ENCODE measurements at places on chromosomes 3 and 15. TPM values are rescaled to one million over a fixed set of nuclear protein-coding genes. Genes with fewer than 3 reads are reported as not detected.

Gene APOD
- 155 TPM for total RNA-seq

Gene PRSS50
- not detected for total RNA-seq

GRCh38 chr15:23648920-23649515 lies 1.4 kb upstream of the MAGEL2 start:
- DNase-seq, result no peak

- DNase-seq, result no peak
These were observed 63.0 kb upstream of the SMAD3 start for GRCh38 chr15:67002368-67002767.

DNA sequence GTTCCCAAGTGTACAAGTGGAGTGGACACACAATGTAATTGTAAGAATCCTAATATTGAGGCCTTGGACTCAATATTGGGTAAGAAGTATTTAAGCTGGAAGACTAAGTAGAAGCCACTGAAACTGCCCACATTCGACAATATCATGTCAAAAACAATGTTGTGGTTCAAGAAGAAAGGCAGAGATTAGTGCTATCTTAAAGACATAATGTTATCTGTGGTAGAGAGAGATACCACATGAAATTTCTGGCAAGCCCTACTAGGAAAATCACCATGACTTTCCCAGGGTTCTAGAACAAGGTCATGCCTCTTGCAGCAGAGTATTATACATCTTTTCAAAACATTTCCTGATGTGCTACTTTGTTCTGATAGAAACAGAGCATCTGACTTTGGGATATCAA lies 192.6 kb downstream of the RAP2B start:
- DNase-seq, result no peak

GRCh38 chr3:127775398-127776109 lies 46.8 kb downstream of the MGLL start:
- DNase-seq, result no peak

GRCh38 chr15:56042031-56042430 lies 48.6 kb upstream of the NEDD4 start:
- no peak for DNase-seq

DNA sequence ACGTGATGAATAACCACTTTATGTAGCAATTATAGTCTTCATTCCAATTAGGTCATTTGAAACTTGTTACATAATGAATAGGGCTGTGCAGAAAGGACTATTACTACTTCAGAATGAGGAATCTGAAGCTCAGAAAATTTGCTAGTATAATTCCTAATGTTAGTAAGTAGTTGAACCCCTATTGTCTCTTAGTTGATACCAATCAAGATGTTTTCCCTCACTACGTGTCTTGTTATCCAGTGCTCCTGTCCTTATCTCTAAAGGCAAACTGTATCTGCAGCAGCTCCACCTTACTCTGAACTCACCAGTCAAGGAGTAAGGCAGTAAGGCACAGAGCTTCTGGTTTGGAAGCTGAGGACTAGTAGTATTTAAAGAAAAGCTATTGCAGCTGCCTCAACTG lies 32.0 kb downstream of the RAB11A start:
- DNase-seq, result no peak

GRCh38 chr3:165336786-165337185 lies 140.6 kb upstream of the SLITRK3 start:
- no peak for DNase-seq

GRCh38 chr3:141114179-141114745 lies 63.1 kb downstream of the SPSB4 start:
- no peak for DNase-seq

DNA sequence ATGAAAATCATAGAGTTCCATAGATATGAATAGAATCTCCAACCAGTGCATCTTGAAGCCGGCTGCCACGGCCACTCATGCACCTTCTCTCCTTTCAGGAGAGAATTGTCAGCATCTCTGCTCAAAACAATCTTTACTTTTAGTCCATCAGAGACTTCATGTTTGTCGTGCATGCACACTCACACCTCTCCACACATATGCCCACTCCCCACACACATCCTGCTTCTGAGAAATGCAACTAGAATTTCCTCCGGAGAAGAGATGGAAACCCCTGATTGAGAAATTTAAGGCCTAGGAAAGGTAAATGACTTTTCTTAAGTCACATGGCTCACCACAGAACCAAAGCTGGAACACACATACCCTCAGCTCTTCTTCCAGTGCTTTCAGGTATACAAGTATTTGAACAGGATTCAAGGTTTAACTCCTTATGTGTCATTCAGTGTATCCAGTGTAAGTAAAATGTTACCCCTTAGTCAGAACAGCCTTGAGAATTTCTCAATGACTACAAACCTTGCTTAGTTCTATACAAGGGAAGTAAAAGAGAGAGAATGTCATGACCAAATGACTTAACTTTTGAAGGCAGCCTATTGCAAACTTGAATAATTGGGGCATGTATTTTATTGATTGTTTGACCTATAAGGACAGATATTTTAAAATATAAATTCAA lies 69.1 kb upstream of the TSEN2 start:
- DNase-seq, result no peak
